RPMI8226 (cell line): ENCODE measurements at places on chromosomes 5 and 9.

- no peak for DNase-seq
These were observed 44.9 kb downstream of the SHB start for GRCh38 chr9:38024036-38024681.

GRCh38 chr5:124393584-124394379, 352.7 kb downstream of the ZNF608 start:
- no peak for DNase-seq

- DNase-seq = no peak
These were observed 23.3 kb downstream of the LRSAM1 start for GRCh38 chr9:127474592-127474991.

GRCh38 chr9:121267689-121268597, at the start of gene GSN:
Gene GSN (plus strand): TSS chr9:121268162. CDS start chr9:121301972, 33,810 bp downstream.
- peak; percentile 71 for DNase-seq

DNA sequence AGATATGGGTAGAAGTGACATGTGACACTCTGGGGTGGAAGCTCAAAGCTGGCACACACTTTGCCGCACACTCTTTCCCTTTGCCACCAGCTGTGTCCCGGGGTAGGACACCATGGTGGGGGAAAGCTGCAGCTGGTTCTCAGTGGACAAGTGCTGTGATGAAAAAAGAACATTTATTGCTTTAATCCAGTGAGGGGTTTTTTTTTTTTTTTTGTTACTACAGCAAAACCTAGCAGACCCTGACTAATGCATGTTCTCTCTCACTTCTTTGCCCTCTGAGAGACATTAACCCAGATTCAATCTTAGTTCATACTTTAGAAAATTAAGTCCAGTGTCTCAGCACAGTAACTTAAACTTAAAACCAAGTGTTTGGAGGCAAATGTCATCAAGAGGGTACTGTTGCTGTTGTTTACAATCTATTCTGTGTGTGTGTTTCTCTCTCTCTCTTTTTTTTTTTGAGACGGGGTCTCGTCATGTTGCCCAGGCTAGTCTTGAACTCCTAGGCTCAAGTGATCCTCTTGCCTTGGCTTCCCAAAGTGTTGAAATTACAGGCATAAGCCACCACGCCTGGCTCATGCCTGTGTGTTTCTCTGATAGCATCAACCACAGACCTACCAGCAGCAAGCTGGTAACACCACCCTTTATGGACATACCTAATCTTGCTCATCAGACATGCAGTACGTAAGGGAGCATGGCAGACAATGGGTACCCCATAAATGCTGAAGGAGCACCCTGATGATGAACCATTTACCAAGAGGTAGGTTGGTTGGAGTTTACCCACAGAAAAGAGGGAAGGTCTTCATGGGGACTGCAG, 84.7 kb upstream of the TBC1D2 start:
- no peak for DNase-seq

DNA sequence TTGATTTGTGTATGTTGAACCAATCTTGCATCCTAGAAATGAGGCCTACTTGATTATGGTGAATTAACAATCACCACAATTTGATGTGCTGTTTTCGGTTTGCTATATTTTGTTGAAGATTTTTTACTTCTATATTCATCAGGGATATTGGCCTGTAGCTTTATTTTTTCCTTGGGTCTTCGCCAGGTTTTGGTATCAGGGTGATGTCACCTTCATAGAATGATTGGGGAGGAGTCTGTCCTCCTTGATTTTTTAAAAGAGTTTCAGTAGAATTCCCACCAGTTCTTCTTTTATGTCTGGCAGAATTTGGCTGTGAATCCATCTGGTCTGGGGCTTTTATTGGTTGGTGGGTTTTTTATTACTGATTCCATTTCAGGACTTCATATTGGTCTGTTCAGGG, 115.2 kb downstream of the CPLANE1 start:
- DNase-seq = no peak

GRCh38 chr5:176737746-176738636, 72.4 kb upstream of the UNC5A start:
- no peak for DNase-seq

GRCh38 chr9:137088121-137088520, 1.3 kb downstream of the MAN1B1 start:
- DNase-seq = no peak

DNA sequence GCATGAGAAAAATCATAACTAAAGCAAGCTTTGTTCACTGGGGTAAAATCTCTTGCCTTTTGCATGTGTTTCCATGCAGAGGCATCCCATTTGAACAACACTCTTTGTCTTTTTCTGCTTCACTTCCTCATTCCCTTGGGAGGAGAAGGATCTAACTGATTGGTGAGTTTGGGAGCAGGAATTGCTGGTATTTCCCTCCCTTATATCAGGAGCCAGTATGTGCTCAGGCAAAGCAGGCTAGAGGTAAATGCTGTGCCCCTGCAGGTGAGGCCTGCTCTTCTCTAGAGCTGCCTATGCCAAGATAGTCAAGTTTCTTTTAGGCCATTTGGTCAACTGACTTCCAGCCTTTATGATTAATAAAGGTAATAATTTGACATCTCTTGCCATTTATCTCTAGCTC, 179.9 kb downstream of the COX7C start:
- no peak for DNase-seq

GRCh38 chr5:3197304-3198073, 398.1 kb upstream of the IRX1 start:
- DNase-seq = peak; percentile 16

- DNase-seq = no peak
These were observed 28.4 kb upstream of the BTNL3 start for GRCh38 chr5:180960209-180960608.

GRCh38 chr9:89444925-89445765, 52.8 kb downstream of the SEMA4D start:
- no peak for DNase-seq

DNA sequence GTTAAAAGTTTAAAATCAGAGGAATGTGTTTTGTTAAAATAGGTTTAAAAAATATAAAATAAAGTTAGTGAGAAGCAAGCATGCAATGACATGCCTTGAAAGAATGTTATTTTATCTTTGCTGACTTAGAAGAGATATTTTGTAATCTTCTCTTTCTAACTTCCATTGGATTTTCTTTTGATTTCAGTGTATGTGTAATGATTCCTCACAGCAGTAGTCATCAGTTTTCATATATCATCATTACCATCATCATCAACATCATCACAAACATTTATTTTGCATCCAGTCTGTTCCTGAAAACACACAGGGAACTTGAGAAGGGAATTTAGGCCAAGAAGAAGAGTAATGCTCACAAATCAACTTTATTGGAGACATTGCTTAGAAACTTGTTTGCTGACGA, 699.6 kb downstream of the TAF11L14 start:
- no peak for DNase-seq

- no peak for DNase-seq
These were observed 1575.9 kb downstream of the EFNA5 start for GRCh38 chr5:106094839-106095238.

DNA sequence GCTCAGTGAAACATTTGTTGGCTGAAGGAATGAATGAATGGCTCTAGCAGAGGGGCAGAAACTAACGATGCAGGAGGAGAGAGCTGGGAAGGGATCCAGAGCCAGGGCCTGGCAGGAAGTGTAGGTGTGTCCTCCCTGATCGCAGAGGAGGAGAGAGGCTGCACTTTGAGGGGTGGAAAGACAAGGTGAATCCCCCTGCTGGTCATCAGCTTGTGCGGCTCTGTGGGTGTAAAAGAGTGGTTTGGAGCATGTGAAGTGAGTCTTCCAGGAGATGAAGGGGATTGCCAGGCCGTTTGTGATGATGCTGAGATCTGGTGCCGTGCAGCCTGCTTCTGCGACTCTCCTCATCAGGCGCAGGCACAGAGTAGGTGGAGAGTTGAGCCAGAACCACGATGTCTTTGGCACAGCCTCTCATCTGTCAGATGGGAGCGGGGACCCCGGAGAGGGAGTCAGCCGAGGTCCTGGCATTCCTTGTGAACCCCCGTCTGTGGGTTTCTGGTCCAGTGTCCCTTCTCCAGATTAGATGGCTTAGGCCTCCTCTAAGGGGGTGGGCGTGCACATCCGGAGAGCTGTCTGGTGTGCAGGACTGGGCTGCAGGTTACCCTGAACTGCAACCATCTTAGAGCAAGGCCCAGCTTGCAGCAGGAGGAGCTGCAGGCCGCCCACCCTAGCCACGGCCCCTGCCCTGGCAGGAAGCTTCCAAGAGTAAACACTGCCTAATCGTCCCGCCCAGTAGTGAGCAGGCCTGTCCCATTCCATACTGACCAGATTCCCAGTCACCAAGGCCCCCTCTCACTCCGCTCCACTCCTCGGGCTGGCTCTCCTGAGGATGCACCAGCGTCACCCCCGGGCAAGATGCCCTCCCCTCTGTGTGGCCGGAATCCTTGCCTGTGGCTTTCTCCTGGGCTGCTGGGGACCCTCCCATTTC, at the start of gene ADAMTS13:
ADAMTS13 (plus strand) TSS at position 753 of the 928 bp plus-strand sequence; CDS start at position 830, 77 bp downstream.
- DNase-seq = peak; percentile 49

- DNase-seq = no peak
These were observed 320.7 kb downstream of the ASTN2 start for GRCh38 chr9:117093891-117094844.

GRCh38 chr5:75720882-75721281, 3.6 kb upstream of the POC5 start:
- DNase-seq = no peak

GRCh38 chr9:117480253-117480652, 65.4 kb upstream of the ASTN2 start:
- DNase-seq = peak; percentile 49

- no peak for DNase-seq
These were observed 286.9 kb downstream of the ARHGEF28 start for GRCh38 chr5:73912821-73913271.

- no peak for DNase-seq
These were observed 264.8 kb upstream of the PTGER4 start for GRCh38 chr5:40414922-40415321.

- no peak for DNase-seq
These were observed 215.7 kb downstream of the GAS1 start for GRCh38 chr9:86731511-86732063.

- DNase-seq = no peak
These were observed 66.0 kb upstream of the RNU6ATAC start for GRCh38 chr9:134230092-134230941.

- no peak for DNase-seq
These were observed 102.5 kb downstream of the GPBP1 start for GRCh38 chr5:57276353-57276752.

DNA sequence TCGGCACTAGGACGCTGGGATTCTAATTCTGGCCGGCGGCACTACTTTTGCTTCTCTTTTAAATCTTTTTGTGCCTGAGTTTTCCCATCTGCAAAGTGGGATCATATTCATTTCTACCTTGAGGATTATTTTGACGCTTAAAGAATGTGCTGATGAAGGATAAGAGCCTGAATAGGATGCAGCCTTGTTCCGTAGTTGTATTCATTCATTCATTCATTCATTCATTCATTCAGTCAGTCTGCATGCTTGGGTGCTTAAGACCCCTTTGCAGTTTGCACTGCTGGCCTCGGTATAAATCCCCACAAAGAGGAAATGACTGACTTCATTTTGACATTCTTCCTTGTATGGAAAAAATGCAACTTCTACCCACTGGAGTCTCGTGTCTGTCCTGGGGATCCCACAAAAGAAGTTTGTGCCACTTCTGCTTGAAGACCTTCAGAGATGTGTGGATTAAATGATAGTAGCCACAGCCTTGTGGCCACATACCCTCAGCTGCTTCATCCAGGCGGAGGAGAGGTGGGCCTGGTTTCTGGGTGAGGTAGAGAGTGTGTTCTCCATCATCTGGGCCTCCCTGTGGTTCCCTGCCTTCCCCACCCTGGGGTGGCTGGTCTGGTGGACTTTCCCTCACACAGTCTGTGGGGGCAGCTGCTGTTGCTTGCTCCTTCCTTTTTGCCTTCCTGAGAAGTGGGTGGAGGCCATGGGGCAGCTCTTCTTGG, 62.6 kb downstream of the PPARGC1B start:
- DNase-seq = no peak

DNA sequence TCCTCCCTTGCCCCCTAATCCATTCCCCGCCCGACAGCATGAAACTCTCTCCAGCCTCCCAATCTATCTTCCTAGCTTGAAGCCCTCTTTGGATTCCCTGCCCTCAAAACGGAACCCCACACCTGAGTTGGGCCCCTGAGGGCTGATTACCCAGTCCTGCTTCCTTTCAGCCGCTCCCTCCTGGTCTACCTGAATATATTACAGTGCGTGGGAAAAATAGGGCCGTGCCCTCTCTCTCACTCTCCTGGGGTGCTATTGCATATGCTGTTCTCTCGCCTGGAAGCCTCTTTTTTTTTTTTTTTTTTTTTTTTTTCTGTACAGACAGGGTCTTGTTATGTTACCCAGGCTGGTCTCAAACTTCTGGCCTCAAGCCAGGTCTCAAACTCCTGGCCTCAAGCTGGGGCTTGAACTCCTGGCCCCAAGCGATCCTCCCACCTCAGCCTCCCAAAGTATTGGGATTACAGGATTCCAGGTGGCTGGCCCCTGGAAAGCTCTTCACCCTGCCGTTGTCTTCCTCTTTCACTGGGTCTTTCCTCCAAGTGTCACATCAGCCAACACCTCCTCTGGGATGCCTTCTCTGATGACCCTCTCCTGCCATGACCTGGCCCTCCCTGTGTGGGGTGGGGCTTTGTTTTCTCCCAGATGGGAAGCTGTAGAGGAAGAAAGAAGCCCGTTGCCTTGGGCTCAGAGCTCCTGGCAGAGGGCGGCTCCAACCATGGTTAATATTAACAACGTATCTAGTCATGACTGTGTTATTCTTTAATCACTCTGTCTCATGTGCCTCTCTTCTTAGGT, 8.2 kb downstream of the DNM1 start:
- no peak for DNase-seq

- no peak for DNase-seq
These were observed 69.0 kb upstream of the HRH2 start for GRCh38 chr5:175588709-175589429.

- peak; percentile 91 for DNase-seq
These were observed 2.0 kb downstream of the PROB1 start for GRCh38 chr5:139392678-139393496.

DNA sequence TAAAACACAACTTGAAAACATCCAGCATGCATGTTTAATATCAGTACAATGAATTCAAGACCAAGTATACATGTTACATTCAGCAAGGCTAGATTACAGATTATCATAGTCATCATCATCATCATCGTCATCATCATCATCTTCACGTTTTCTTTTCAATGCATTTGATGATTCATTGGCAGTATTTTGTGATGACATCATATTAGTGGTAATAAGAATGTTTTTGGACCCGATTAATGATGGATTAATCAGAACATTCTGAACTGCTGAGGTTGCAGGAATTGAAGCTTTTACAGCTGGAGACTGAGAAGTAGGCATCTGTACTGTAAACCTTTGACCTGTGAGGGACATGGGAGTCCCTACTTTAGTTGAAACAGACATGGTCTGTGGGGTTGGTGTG, 4.5 kb downstream of the AK6 start:
- no peak for DNase-seq

DNA sequence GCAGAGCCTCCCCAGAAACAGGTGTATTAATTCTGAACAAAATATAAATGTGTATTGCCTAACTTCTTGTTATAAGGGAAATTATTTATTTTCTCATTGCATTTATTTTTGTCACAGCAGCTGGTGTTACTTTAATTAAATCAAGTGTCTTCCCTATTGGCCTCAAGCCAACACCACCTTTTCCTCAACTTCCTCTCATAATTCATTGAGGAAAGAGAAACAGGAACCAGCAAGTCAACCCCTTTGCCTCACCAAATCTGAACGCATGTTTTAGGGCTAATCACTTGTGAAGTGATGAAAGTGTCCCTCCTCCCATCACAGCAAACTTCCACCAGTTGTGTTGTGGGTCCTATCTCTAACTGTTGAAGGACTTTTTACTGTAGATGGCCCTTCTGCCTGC, 73.1 kb downstream of the DIRAS2 start:
- DNase-seq = no peak

- DNase-seq = no peak
These were observed 326.8 kb upstream of the SLC30A5 start for GRCh38 chr5:68766952-68767464.
